Panc1 (cell line): ENCODE measurements at places on chromosomes 1 and 21.

GRCh38 chr1:174743654-174744561 lies 255.8 kb upstream of the CACYBP start:
- peak; percentile 12 for DNase-seq

DNA sequence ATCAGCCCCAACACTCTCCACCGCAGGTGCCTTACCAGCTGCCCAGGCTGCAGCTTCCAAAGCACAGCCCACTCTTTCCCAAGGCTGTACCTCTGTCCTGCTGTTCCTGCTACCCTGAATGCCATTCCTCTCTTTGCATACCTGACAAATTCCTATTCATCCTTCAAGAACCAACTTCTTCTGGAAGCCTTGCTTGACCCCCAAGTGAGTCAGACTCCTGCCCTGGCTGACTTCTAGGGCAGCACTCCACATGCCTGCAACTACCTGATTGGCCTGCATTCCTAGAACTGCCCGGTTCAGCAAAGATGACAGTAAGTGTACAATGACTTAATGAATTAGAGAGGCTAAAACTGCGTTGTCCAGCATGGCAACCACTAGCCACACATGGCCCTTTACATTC lies 20.8 kb upstream of the PDZK1IP1 start:
- no peak for DNase-seq

DNA sequence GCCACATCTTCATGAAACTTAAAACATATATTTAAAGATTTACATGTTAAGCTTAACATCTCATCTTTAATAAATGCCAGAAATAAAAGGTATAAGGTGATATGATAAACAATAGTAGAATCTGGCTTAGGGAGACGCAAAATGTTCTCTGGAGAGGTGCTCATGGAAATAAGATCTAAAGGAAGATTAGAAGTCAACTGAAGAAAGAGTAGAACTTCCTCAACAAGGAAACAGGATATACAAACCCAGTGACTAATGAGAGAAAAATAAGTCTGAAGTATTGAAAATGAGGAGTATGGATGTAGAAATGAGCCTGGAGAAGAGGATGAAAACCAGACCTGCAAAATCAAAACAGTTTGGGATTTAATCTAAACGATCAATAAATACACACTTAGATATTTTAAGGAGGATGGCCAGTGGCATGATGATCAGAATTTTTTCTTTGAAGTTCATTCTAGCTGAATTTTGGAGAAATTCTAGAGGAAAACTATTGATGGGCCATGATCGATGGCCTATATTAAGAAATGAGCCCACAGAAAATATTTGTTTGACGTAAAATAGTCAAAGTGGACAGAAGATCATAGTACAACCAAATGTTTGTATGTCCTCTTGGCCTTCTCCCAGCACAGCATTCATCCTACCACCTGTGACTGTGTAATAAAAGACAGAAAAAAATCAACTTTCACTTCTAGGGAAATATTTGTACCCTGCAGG lies 387.9 kb upstream of the PTBP2 start:
- DNase-seq: no peak

DNA sequence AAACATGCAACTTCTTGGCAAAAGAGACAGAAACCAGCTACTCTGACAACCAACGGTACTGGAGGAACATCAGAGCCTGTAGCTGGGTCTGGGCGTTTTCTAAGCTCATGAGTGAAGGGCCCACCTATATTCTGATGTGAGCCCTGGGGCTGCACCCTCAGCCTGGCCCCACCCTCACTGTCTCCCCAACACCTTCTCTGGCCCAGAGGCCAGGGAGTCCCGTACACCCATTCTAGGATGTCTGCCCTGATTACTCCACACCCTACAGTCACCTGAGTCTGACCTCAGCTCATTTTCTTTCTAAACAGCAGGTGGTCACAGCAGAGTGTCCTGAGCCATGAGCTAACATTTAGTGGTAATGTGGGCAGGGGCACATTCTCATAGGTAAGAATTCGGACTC lies 439.2 kb downstream of the MATN1 start:
- no peak for DNase-seq

GRCh38 chr1:58986996-58987767 lies 203.3 kb upstream of the JUN start:
- no peak for DNase-seq

- no peak for DNase-seq
Observed at GRCh38 chr1:54607821-54608565, 15.3 kb downstream of the FAM151A start.

- no peak for DNase-seq
Observed at GRCh38 chr1:178942285-178943198, 71.7 kb upstream of the ANGPTL1 start.

GRCh38 chr21:38646213-38646837 lies 148.0 kb upstream of the ERG start:
- no peak for DNase-seq

- no peak for DNase-seq
Observed at GRCh38 chr1:3349161-3349967, 105.1 kb upstream of the ARHGEF16 start.

- no peak for DNase-seq
Observed at GRCh38 chr1:99218999-99219398, 45.3 kb upstream of the PLPPR4 start.

DNA sequence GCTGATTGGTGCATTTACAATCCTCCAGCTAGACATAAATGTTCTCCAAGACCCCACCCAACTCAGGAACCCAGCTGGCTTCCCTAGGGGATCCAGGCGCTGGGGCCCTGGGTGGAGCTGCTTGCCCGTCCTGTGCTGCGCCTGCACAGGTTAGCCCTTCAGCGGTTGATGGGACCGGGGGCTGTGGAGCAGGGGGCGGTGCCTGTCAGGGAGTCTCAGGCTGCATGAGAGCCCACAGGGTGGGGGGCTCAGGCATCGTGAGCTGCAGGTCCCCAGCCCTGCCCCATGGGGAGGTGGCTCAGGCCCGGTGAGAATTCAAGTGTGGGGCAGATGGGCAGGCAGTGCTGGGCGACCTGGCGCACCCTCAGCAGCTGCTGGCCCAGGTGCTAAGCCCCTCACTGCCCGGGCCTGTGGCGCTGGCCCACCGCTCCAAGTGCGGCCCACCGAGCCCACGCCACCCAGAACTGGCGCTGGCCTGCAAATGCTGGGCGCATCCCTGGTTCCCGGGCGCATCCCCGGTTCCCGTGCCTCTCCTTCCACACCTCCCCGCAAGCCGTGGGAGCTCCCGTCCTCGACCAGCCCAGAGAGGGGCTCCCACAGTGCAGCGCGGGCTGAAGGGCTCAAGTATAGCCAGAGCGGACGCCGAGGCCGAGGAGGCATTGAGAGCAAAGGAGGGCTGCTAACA lies 23.1 kb upstream of the CLCA4 start:
- no peak for DNase-seq

- no peak for DNase-seq
Observed at GRCh38 chr1:21232044-21232443, 55.3 kb upstream of the EIF4G3 start.

DNA sequence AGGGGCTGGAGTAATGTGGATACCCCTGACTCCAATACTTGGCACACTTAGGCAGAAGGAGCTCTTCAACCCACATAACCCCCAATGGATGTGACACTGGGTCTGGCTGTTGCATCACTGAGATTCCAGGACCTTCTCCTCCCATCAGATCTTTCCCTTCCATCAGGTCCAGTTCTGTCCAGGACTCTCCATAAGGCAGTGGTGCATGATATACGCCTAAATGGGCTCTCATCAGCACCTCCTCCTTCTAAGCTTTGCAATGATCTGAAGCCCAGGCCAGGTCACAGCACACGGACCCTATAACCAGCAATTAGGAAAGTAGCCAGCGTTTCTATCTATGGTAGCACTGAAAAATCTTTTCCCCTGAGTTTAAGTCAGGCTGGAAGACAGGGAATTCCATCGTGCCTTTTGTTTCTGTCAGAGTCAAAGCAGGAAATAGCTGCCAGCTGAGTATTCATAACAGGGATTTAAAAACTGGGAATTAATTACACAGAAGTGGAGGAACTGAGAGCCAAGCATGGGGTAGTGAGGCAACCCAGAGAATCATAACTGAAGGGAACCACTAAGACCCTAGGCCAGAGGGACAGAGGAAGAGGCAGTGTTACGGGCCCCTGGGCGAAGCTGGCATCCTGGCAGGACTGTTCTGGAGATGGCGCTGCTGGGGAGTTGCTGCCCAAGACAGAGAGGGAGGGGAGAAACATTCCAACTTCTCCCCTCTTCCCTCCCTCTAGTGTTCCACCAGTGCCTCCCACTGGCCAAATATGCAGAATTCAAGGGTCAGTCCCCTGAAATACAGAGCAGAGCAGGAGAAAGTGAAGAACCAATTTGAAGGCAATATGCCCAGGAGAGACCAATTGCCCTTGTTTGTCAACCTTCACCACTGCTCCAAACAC lies 37.5 kb upstream of the HOOK1 start:
- no peak for DNase-seq

DNA sequence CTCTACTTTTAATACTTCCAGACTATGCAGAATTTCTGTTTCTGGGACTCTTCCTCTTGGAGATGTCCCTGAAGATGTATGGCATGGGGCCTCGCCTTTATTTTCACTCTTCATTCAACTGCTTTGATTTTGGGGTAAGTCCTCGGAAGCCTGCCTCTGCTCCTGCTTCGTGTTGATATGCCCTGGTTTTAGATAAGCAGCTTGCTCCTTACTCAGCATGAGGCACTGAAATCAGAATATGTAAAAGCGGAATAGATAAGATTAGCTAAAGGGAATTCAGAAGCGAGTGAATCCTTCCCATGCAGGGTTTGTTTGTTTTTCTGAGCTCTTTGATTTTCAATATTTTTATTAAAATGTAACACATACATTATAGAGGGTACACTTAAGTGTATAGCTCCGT lies 234.7 kb downstream of the CACNA1E start:
- no peak for DNase-seq

DNA sequence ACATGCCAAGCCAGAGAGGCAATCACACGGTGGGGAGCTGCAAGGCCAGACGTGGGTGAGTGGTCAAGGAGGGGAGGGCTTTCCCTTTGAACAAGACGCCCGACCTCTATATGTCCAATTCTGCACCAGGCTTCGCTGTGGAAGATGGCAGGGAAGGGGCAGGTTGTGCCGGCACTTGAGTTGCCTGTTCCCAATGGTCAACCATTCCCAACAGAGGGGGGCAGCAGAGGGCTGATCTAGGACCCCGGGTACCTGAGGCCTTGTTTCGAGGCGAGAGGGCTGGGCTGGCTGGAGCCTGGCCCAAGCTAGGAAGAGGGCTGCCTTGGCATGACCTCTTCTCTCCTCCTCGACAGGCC lies 64.9 kb downstream of the TMEM53 start:
- DNase-seq: no peak

- no peak for DNase-seq
Observed at GRCh38 chr21:15065392-15066122, 757 bp upstream of the NRIP1 start.

DNA sequence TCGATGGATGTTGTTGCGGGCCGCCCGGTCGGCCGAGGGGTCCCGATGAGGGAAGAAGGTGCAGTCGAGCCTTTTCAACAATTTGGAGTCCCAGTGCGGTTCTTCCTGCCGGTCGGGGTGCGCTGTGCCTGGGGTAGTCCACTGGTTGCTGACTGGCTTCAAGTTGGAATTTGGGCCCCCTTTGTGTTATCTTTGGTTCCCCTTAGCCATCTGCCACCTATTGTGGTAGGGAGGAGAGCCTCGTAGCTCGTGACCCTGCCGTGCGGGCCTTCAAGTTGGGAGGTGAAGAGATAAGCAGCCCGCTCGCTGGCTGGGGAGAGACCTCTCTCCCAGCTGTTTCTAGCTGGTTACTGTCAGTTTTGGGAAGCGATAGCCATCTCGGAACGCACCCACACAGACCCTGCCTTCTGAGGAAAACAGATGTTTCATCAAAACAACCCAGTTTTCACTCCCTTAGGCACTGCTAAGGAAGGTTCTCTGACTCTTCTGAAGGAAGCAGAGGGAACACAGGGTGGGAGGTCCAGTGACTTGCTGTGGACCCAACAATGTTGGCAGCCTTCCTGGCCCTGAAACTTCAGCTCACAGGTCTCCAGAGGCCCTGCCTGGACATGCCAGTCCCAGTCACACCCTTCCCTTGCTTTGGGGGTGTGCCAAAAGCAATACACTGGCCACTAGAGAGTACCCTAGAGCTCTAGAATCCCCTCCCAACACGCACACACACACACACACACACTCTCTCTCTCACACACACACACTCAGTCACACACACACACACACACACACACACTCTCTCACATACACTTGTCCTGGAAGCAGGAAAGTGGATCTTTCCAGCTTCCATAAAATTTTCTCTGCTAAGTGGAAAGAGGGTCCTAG lies 1.0 kb downstream of the BTG2 start:
- DNase-seq: no peak

DNA sequence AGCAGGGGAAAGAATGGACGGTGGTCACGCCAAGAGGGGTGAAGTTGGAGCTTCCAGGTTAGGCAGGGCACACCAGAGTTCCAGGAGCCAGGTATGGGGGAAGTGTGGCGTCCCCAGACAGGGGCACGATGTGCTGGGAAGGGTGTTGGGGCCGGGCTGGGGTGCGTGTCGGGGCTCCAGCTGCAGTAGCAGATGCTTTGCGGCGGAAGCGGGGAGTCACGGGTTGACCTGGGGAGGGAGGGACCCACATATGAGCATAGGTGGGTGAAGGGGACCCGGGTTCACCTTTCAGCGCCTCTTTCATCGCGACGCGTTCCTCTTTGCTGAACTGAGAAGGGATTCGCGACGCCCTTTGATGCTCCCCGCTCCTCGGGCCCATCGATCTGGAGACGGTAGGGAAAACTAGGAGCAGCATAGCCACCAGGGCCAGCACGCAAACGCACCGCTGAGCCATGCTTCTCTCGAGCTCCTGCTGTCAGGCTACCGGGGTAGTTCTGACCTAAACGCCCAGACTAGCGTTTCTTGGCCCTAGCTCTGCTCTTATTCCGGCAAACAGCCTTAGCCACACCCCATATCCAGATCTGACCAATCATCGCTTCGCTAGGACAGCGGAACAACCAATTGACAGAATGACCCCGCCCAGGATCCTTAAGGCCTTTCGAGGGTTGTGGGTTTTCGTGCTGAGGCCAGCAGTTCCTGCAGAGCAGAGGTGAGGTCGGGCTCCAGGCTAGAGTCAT lies at the start of gene PM20D1:
TSS of gene PM20D1 (minus strand) at position 514 of the 737 bp plus-strand sequence. CDS start at position 454, 60 bp downstream.
- peak; percentile 79 for DNase-seq

DNA sequence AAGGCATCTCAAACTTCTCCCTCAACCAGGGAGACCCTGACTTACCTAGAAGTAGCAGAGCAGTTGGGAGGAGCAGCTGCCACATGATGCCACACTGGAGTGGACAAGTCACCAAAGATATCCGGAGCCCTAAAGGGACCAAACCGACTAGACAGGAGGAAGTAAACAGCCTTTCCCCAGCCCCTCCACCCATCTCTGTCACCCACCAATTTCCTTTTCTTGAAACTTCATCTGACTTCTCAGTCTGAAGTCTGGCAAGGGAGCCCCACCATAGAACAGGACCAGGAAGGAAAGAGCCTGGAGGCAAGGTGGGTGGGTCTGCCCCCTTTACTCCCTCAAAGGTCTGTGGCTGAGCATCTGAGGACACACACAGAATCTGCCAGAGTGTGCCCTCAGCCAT lies at the start of gene FCGR3A:
TSS of gene FCGR3A (minus strand) at position 167 of the 400 bp plus-strand sequence. CDS start at position 85, 82 bp downstream.
- no peak for DNase-seq

GRCh38 chr1:234970731-234971476 lies 157.7 kb downstream of the TOMM20 start:
- no peak for DNase-seq
